ENCODE measurements at places on chromosomes 4 and X.

- no peak for DNase-seq
These were observed 87.4 kb downstream of the KIT start for GRCh38 chr4:54745031-54745770.

DNA sequence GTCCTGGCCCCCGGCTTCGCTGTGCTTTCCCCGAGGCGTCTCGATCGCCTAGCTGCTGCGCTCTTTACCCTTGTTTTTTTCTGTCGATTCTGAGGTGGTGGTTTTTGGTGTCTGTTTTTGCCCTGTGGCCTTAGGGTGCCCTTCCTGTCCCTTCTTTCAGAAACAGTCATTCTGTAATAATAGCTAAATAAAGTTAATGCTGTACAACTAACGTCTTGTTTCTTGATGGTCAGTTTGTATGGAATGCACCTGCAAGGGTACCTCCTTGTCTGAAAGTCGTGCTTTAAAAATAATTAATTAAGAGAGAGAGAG is 686 bp downstream of the FIP1L1 start:
- DNase-seq, result no peak

DNA sequence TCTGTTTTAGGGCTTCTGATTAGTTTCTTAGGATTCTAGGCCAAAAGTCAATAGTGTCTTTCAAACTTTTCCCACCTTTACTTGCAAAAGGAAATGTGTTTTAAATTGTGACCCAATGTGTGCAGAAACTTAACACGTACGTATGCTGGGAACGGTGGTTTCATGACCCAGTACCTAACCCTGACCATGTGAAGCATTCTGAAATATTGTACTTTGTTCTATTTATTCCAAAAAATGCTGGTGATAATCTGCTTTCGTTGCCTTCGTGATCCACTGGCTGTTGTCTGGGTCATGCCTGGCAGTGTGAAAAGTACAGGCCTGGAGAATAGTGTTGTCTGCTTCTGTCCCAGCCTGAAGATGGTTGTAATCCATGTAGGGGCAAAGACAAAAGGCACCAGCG is 26.7 kb upstream of the TADA2B start:
- DNase-seq, result no peak

DNA sequence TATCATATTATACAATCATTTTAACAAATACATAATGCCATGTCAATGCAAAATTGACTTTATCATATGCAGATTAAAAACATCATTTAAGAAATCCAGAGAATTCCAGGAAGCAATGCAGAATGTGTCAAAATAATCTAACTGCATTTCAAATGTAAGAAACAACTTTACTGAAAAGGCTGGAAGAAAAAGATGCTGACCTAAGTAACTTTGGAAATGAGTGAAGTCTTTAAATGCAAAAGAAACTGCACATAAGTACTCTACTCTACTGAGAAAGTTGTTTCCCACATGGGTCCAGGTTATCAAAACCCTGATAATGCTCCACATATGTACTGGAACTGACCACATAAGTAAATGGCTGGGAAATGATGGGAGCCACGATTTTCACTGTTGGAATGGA is 149.9 kb downstream of the EVC2 start:
- DNase-seq, result no peak

DNA sequence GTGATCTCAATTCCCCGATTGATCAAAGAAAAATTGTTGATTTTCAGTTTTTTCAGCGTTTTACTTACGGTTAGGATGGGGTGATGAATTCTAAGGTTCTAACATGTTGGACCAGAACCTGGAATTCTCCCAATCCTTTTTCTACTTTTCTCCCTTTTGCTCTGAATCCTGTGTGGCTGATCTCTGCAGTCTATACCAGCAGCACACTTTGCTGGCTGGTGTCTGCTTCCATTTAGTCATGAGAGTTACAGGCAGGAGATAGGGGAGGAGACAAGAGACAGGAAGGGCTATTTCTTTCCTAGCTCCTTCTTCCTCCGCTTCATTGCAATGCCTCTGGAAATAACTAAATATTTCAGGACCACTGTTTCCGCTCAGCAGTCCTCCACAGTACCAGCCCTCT is 623.9 kb downstream of the CENPC start:
- no peak for DNase-seq

GRCh38 chr4:171565130-171565788 is 247.9 kb upstream of the GALNTL6 start:
- DNase-seq, result no peak

DNA sequence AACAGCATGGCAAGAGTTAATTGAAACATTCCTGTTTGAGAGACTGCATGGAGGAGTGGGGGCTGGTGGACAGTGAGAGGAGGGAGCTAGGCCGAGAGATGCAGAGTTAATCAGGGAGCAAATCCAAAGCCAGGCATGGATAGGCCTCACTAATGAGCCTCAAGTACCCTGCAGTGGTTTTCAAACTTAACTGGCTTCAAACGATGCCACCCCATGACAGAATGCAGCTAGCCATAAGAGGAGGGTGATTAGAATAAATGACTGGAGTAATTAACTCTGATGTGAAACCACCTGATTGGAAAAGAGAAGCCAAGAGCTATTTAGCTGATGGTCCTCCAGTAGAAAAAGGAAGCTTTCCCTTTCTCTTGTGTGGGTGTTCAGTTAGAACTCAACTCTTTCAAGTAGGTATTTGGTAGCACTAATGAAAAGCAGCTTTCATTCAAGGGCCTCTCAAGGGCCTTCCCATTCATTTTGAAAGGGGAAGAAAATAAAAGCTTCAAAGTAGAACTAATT is 215.4 kb upstream of the MAB21L2 start:
- DNase-seq, result no peak

DNA sequence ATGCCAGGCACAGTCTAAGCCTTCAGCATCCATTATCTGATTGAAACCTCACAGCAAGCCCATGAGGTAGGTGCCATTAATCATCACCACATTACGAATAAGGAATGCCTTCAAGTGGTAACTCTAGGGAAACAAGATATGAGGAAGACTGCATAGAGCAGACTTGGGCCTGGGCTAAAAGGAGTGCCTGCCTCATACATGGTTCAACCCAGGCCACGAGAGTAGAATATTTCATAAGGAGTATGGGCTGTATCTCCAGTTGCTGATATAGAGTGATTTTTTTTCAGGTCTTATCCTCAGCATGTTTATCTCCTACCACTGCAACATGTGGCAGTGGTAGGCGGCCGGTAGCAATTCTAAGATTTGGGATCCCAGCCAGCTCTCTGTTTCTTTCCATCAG is 51.7 kb downstream of the ATP11C start:
- DNase-seq, result no peak

- no peak for DNase-seq
These were observed 74.9 kb upstream of the PCDH19 start for GRCh38 chrX:100484971-100485370.

GRCh38 chr4:36349938-36350549 is 68.6 kb downstream of the DTHD1 start:
- no peak for DNase-seq

DNA sequence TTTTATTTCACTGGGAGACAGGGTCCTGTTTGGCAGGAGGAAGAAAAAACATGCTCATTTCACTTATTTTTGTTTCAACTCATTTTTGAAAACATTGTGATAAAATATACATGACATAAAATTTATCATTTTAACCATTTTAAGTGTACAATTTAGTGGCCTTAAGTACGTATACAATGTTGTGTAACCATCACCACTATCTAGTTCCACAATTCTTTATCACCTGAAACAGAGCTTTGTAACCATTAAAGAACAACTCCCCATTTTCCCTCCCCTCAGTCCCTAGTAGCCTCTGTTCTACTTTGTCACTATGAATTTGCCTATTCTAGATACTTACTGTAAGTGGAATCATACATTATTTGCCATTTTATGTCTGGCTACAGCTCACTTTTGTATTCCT is 143.8 kb downstream of the GPAT3 start:
- DNase-seq, result no peak

DNA sequence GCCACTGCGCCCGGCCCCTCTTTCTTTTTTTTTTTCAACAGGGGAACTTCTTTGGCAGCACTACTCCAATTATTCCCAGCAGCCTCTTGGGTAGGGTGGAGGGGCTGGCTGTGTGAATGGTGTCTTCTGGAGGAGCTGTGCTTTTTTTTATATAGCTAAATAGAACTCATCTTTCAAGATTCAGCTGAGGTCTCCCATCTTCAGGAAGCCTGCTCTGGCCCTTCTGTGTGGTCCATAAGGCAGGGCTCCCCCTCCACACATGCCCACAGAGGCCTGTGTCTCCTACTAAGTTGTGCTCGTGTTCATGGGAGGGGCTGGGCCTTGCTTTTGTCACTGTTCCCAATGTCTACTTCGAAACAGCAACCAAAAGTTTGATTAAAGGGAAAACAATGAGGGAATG is 116.8 kb downstream of the AFAP1 start:
- DNase-seq, result no peak

- no peak for DNase-seq
These were observed 1.3 kb downstream of the NKRF start for GRCh38 chrX:119604766-119605463.

DNA sequence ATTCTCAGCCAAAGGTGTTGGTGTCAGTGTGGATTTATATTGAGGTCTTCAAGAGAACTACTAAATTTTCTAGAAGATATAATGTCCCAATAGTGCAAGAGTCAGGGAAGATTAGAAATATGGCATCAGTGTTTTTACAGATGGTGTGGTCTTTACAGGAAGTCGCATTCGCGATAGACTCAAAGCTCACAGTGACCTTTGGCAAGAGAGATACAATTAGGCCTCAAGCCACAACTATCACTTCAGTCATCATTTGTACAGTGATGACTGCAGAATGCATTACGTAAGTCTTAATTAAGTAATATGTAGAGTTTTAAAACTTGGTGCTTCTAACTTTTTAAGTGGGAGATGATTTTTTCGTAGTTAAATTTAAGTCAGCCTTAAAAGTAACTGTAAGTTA is 237.2 kb upstream of the FSTL5 start:
- DNase-seq, result no peak

- no peak for DNase-seq
These were observed 121.8 kb downstream of the SPCS3 start for GRCh38 chr4:176441594-176441993.

DNA sequence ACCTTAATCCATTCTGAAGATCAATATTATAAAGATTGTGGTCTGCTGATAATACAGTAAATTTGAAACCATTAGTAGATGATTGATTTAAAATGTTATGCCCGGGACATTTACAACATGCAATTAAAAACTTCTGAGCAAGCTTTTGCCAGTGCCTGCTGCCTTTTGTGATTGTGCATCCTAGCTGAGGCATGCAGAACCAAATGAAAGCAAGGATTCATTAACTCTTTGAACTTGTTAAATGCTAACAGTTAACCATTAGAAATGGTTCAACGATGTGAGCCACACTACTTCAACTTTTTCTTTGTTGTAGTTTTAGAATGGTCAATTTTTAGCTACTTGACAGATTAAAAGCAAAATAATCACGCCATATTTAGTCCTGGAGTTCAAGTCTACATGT is 51.1 kb downstream of the ZFP42 start:
- DNase-seq, result no peak

DNA sequence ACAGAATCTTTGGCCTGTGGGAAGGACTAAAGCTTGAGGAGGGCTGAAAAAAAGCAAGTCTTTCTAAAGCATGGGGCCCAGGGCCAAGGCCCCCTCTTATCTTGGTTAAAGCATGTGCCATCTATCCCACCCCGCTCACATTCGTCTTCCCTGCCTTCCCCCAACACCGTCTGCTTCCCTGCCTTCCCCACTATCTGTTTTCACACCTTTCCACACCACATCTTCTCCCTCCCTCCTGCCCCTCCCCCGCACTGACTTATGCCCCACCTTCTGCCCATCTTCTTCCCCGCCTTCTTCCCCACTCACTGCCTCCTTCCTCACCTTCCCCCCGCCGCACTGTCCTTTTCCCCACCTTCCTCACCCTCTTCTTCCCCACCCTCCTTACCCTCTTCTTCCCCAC is 890 bp upstream of the NAP1L5 start:
- no peak for DNase-seq

- DNase-seq, result no peak
These were observed 25.0 kb downstream of the AFF1 start for GRCh38 chr4:86959588-86960500.

DNA sequence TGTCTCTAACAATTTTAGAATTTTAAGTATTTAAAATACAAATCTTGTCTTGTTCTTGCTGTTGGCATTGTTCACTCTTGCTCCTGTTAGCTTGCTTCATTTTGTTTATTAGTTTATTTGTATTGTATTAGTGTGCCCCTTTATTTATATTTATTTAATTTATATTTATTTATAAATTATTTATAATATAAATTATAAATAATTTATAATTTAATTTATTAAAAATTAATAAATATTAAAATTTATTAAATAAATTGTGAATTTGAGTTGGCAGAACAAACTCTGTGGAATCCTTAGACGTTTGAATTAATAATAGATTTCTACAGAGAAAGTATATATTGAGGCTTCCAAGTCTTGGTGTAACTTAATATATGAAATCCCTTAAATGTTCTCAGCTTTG is 331.4 kb downstream of the SPOCK3 start:
- DNase-seq, result no peak

GRCh38 chr4:48636911-48637310 is 143.2 kb downstream of the FRYL start:
- no peak for DNase-seq

DNA sequence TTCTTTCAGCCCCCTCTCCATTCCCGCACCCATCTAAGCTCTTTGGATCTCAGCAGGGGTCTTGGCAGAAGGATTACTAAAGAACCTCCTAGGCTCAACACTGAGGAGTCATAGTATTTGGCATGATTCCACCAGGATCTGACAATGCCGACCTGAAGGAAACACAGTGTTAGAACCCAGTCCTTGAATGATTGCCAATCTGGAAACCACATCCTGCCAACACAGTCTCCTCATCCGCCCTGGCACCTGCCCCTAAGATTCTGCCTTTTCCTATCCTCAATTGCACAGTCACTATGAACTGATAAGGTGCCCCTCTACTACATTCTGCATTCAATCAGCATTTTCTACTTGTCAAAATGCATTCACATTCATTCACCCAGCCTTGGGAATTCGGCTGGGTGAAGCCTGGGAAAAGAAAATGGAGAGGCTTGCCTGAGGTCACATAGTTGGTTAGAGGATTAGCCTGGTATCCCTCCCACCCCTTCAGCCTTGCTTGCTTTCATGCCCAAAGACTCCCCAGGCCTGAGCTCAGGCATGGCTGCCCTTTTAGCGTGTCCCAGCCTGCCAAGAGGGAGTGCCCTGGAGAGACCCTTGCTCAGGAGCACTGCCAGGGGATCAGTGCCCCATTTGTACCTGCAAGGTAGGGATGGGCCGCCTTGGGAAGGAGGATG is 2.2 kb upstream of the CLDN2 start:
- DNase-seq, result no peak

- DNase-seq, result no peak
These were observed 587.2 kb upstream of the KLHL4 start for GRCh38 chrX:86930419-86930818.

- DNase-seq, result no peak
These were observed 55.1 kb upstream of the BCOR start for GRCh38 chrX:40152741-40153344.

- no peak for DNase-seq
These were observed 46.9 kb upstream of the GRXCR1 start for GRCh38 chr4:42845586-42845985.

DNA sequence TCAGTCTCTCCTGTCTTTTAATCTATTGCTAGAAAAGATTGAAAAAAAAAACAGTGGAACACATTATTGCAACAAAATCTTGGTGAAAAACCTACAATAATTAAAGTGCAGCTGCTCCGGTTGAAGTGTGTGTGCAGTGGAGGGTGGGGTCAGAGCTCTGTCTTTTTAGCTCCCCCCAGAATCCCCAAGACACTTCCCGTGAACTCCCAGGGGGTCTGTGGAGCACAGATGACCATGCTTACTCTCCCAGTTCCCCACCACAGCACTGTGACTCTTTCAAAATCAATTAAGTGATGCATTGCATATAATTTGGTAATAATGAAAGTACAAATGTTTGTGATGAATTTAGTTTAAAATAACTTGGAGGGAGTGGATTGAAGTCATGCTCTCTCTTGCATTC is 15.7 kb upstream of the SLC10A4 start:
- no peak for DNase-seq

Data from hematopoietic multipotent progenitor cell treated with erythropoietin and hydrocortisone succinate and interleukin-3 and kit ligand, for 15 days (in vitro differentiated cells).